ENCODE measurements at places on chromosomes 5 and 9.

DNA sequence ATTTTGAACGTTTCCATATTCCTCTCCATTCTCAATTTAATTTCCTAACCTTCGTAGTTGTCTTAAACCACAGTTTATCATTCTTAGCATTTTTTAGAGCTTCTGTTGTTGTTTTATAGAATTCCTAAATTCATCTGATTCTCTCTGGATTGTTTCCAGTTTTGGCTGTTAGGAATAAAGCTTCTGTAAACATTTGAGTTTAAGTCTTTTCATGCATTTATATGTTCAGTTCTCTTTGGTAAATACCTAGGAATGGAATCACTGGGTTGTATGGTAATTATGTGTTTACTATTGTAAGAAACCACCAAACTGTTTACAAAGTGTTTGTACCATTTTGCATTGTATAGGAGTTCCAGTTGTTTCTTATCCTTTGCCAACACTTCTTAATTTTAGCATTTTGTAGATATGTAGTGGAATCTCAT is 29.7 kb downstream of the GPR21 start:
- DNase-seq = peak; percentile 84

GRCh38 chr5:162719720-162720119 is 652.1 kb downstream of the GABRG2 start:
- no peak for DNase-seq

DNA sequence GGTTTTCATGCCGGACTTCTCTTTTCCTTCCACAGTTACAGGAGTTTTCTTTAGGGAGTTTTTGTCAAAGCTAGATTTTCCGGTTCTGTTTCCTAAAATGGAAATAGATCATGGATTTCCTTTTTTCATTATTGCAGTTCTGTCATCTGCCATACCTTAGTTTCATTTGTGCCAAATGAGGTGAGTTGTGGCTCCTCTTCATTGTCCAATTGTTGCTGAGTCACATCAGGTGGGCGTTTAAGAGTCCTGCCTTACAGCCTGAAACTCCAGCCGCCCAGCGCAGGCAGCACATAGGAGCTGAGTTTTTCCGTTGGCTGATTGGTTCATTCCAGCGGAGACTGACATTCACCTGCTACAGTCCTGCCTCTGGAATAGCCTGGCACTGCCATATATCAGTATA is 14.1 kb downstream of the SLC25A25 start:
- DNase-seq = no peak

DNA sequence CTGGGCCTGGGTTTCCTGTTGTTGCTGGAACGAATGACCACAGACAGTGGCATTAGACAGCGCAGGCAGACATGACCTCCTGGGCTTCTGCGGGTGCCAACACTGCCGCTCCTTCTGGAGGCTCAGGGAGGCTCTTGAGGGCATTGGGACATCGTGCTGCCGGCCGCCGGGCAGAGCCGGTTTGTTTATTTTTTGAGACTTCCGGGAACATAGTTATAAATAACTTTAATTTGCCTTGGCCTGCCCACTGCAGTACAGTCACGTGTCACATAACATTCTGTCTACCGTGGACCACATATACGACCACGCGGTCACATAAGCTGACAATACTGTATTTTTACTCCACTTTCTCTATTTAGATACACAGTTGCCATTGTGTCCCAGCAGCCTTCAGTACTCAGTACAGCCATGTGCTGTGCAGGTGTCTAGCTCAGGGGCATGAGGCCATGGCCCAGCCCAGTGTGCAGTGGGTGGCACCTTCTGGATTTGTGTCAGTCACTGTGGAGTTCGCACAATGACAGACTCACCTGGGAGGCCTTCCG is 8.2 kb upstream of the TOR4A start:
- DNase-seq = no peak

DNA sequence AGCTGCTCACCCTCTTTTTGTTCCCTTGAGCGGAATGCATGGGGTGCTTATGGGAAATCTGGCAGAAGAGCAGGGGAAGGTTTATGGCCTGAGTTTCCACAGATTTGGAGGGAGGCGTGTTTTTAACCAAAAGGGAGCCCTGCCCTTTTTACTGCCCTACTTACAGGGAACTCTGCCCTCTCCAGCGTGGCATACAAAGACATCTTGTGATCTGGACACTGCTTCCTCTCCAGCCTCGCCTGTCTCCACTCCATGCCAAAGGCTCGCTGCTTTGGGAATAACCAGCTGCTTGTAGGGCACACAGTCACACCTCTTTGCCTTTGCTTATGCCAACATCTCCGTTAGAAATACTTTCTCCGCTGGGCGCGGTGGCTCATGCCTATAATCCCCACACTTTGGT is 314.2 kb downstream of the ARHGAP26 start:
- no peak for DNase-seq

DNA sequence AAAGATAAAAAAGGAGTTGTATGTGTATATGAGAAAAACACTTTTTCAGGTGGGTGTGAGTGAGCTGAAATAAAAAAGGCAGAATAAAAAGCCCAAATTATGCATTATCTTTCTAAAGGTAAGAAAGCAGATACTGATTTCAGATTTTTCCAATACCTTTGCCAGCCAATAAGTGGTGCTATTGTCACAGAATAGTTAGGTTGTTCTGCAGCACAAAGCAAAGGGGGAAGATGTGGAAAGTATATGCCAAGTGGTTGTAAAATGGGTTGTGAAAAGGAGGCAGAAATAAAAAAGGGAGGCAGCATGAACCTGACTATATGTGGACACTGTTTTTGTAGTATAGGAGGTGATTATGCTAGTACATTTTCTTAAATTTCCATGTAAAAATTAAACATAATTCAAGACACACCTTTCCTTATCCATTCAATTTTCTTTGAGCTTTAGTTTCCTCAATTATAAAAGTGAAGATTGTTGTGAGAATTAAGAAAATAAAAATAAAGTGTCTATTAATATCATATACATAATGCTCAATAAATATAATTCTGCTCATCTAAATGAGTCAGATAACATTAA is 106.7 kb downstream of the SMIM15 start:
- peak; percentile 56 for DNase-seq

DNA sequence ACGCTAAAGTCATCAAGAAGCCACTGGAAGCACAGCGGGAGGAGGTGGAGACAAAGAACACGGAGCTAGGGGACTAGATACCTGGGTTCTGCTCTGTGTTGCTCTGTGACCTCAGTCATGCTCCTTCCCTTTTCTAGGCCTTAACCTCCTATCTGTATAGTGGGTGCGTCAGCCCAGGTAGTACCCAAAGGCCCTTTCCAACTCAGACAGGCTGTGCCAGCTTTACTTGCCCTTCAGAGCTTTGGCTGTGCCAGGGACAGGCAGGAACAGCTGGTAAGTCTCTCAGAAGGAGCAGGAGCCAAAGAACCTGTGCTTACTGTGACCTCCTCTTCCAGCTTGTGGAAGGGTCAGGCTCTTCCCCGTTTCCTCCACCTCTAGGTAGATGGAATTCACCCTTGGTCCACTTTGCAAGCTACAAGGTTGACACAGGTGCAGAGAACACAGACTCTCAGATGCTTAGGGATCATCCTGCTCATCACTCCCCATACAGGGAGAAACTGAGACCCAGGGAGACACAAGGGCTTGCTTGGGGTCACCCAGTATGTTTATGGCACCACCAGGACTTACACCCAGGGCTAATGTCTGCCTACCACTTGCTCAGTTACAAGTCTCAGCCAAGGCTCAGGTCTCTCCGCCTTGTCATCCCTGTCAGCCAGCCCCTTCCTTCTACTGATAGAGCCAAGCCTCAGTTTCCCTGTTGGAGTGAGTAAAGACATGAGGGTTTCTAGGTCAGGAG is 1.7 kb downstream of the CCDC69 start:
- no peak for DNase-seq

DNA sequence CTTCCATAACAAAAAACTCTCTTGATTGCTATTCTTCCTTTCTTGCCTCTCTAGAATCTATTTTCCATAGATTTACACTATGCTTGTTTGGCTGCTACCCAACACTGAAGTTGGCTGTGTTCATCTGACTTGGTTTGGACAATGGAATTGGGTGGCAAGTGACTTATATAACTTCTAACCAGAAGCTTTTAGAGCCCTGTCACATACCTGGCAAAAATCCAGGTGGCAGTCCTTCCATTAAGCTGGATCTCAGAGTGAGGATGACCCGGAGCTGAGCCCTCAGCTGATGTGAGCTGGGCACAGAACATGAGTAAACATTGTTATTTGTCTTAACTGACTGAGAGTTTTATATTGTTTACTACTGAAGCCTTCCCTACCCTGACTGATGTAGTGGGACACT is 225.7 kb downstream of the TLR4 start:
- no peak for DNase-seq

DNA sequence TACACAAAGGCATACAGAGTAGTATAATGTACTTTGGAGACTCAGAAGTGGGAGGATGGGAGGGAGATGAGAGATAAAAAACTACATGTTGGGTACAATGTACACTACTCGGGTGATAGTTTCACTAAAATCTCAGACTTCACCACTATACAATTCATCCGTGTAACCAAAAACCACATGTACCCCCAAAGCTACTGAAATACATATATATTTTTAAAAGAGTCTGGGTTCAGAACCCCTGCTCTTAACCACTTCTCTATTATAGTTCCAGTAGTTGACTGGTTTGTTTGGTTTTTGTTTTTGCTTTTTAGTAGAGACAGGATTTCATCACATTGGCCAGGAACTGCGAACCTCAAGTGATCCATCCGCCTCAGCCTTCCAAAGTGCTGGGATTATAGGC is 22.6 kb downstream of the SGTB start:
- DNase-seq = no peak

GRCh38 chr9:129567329-129567728 is 53.6 kb downstream of the C9orf50 start:
- DNase-seq = no peak

GRCh38 chr5:131262953-131263541 is 806 bp upstream of the CDC42SE2 start:
- DNase-seq = no peak

DNA sequence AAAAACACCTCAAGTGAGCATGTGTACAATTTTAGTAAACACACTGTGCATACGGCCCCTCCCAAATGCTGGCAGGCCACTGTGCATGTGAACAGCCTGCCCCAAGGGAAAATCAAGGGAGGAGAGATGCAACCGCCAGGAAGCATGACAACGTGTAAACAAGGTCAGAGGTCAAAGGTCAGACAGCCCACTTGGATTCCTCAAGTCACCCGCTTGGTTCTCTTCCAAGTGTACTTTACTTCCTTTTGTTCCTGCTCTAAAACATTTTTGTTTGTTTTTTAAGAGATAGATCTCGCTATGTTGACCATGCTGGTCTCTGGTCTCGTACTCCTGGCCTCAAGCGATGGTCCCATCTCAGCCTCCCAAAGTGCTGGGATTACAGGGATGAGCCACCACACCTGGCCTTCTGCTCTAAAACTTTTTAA is 126.7 kb upstream of the SHB start:
- no peak for DNase-seq

DNA sequence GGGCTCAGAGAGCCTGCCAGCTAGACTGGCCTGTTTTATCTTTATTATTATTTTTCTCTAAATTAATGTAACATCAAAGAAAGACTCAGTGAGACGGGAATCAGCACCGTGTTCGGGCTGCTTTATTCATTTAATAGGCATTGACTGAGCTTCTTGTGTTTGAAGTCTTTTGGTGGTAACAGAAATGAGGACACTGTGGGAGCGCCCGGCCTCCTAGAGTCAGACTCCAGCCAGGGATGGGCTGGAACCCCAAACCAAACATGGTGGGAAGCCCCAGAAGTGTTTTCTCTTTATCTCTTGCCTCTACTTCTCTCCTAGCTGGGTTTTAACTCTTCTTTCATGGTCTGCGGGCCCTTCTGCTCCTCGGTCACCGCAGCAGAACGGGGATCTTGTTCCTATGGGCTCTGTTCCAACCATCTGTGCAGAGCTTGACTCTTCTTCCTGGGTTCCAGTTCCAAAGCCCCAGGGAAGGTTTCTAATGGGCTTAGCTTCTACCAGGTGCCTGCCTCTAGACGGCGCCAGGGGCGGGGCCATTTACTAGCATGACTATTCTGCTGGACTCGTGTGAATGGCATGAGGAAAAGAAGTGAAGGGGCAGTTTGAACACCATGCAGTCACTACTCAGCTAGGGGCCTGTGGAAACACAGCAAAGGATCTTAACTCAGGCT is 123.8 kb downstream of the FGF18 start:
- no peak for DNase-seq

- no peak for DNase-seq
These were observed 334.0 kb downstream of the NFIB start for GRCh38 chr9:13979941-13980318.

DNA sequence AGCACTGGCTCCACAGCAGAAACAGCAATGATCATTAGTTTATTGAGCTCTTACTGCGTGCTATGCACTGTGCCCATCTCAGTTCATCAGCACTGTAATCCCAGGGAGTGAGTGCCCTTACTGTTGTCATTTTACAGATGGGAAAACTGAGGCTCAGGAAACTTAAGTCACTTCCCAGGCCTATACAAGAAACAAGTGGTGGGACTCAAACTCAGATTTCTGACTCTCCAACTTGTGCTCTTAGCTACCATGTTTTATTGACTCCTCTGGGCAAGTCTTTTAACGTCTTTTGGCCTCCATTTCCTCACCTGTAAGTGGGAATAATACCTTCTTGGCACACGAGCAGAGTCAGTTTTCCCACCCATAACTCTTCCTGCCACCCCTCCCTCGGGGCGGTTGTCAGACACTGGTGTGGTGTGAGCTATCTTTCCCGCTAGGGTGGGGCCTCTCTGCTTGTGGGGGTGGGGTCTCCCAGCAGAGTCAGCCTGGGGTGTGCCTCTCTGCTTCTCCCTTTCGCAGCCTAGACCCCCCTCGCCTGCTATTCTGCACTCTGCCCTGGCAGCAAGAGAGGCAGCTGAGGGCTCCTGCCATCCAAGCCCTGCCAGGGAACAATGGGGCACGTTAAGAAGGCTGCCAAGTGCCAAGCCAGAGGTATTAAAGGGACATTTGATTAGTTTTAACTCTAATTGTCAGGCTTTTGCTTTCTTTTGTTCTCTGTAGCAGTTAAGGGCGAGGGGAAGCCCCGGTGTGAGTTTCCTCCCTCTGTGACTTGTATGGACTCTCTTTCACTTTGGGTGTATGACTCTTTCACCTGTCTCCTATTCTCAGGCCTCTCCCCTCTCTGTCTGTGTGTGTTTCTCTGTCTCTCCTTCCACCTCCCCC is 12.1 kb downstream of the GALNT10 start:
- DNase-seq = no peak

GRCh38 chr9:38649731-38650363 is 29.5 kb upstream of the ANKRD18A start:
- DNase-seq = no peak

DNA sequence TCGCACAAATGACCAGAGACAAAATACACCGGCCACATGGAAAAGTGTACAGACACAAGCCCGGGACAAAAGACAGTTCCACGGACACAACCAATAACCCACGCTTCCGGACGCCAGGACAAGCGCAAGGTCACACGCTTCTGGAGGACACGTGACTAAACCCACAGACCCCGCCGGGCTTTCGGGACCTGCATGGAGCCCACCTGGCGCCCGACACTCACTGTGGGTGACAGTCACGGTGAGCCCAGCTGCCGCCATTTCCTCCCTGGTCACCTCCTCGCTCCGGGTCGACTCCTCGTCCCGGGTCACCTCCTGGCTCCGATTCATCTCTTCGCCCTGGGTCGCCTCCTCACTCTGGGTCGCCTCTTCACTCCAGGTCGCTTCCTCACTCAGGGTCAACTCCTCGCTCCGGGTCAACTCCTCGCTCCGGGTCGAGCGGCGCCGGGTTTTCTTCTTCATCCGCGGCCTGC is 470 bp downstream of the BAG1 start:
- no peak for DNase-seq

Measured in fibroblast of skin of right quadriceps (primary cell).